ENCODE measurements at places on chromosomes 3 and 15.

DNA sequence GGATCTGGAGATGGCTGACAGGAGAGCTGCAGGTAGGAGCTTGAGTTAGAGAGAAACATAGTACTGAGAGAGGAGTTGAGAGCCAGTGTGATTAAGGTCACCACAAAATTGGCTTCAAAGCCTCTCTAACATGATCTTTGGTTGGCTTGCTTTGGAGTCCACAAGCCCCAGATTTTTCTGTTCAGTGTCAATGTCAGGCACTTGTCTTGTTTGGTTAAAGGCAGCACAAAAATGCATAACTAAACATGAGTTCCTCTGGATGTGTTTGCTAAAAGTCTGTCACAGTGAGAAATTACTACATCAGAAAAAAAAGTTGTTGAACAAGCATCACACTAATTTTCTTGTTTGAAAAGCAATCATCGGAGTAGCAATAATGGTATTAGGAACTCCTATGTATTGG lies 440.5 kb downstream of the NTRK3 start:
- DNase-seq: no peak

DNA sequence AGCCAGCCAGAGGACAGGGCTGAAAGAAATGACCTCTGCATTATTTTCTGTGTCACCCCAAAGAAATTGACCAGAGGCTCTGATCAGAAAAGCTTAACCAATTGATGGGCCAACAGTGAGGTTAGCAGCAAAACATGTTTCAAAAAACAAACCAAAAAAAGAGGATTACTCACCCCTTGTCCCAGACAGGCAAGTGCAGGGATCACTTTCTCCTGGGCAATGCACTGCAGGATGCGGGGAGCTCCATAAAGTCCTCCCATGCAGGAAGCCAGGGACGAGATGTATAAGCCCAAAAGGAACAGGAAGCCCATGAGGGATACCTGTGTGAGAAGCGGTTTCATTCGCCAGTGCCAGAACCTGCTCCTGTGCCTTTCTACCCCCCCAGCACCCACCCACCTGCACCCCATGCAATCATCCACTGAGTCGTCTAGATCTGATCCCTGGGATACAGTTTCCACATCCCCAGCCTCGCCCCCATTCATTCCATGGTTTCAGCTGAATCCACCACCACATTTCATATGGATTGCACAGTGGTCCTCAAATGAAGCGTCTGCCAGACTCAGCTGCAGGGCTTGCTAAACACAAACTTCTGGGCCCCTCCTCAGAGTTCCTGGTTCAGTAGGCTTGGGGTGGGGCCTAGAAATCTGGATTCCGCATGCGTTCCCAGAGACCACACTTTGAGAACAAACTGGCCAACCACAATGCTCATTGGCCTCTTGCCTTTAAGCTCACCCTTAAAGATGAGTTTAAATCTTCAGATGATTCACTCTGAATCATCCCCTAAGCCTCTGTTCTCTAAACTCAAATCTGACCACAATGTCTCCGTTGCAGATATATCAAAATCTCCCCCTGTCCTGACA lies 54.4 kb upstream of the HEG1 start:
- DNase-seq: no peak

DNA sequence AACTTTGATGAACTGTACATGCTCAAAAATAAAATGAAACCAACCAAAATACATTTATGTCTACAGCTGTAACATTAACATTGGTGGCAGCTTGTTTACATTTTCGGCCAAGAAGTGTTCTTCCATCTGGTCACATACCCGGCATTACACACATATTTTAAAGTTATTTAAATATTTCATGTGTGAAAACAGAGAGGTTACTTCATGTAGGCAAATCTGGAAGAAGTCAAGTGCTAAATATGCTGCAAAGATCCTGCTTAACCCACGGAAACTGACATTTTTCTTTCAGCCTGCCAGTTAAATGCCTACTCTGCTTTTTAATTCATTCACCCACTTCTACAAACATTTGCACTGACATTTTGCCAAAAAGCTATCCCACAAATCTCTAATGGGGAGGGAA lies 69.7 kb downstream of the MB21D2 start:
- DNase-seq: no peak

DNA sequence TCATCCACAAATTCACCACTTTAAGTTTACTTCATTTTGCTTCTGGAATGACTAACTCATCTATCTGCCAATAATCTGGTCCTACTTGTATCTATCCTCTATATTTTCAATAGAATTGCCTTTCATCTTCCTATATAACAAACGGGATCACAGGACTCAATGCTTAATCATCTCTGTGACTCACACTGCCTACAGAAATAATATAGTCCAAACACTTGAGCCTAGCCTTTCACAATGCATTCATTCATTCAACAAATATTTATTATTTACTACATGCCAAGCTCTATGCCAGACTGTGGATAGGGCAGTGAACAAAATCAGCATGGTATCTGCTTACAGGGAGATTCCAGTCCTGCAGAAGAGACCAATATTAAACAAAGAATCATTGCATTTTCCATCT lies 16.6 kb upstream of the AGTR1 start:
- DNase-seq: no peak

DNA sequence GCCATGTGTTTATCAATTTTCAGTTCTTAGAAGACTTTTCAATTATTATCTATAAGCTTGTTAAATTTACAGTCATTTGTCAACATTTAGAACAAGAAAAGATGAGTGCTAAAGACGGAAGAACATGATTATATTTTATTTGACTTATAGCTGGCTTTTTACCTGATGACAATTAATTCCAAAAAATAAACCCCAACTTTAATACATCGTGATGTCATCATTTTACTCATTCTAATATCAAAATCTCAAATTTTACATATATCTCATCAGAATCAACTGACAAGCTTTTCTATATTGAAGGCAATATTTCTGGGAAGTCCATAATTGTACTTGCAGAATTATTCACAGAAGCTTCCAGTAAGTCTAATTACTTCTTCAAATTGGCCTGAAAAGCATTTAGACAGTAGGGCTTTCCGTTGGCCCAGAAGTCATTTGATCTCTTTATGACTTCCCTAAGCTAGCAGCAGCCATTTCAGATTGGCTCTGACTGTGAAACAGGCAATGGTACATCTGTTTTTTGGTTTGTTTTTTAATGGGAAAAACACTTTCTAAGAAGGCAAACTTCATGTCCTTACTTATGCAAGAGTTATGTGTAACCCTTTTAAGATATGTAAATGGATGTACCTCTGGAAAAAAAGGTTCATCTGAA lies 234.7 kb upstream of the PLSCR5 start:
- DNase-seq: no peak

GRCh38 chr3:3353153-3353552 lies 173.7 kb upstream of the CRBN start:
- no peak for DNase-seq

DNA sequence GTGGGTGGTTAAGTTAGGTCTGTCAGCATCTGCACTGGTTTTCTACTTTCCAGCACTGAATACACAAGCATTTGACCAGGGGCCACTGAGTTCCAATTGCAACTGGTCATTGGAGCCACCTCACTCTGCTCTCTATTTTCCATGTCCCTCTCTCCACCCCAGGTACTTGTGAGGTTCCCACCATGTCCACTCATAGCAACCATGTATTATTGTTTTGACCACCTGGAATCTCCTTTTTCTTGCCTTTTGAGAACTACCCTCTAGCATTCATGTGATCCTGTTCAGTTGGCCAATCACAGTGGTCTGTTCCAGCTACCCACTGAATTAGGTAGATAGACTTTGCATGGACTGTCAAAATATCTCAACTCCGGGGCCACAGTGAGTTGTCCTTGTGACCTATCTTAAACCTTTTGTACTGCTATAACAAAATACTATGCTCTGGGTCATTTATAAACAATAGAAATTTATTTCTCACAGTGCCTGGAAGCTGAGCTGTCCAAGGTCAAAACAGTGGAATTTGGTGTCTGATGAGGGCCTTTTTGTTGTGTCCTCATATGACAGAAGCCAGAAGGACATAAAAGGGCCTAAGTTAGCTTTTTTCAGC lies 20.2 kb upstream of the TM4SF18 start:
- no peak for DNase-seq

GRCh38 chr3:135228201-135228600 lies 433.1 kb downstream of the EPHB1 start:
- no peak for DNase-seq
